ENCODE measurements at places on chromosomes 1 and 21.

GRCh38 chr1:14598007-14598497, 433 bp upstream of the KAZN start:
- peak; percentile 40 for DNase-seq

GRCh38 chr1:15243275-15244043, 3.6 kb upstream of the FHAD1 start:
- peak; percentile 38 for DNase-seq

GRCh38 chr1:230515451-230516145, 89.5 kb upstream of the PGBD5 start:
- DNase-seq: no peak

DNA sequence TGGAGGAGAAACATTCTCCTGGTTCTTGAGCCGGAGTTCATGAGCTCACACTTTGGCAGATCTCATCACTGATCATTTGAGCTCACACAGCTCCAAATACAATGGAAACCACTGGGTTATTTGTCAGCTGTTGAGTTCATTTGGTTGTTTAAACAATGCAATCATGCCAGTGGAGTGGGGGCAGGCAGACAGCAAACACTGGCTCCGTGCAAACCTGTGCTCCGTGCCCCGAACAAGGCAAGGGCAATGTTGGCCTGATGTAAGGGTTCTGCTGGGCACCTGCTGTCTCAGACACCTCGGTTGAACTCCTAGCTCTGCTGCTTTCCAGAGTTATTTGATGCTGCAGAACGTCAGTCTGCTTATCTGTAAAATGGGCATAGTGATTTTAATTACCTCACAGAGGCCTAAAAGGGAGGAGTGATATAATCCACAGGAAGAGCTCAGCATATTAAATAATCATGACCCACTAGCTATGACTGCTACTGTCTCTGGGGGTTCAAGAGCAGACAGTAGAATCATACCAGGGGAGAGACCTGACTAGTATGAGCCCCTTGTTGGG, 20.0 kb upstream of the CLIC6 start:
- DNase-seq: no peak

DNA sequence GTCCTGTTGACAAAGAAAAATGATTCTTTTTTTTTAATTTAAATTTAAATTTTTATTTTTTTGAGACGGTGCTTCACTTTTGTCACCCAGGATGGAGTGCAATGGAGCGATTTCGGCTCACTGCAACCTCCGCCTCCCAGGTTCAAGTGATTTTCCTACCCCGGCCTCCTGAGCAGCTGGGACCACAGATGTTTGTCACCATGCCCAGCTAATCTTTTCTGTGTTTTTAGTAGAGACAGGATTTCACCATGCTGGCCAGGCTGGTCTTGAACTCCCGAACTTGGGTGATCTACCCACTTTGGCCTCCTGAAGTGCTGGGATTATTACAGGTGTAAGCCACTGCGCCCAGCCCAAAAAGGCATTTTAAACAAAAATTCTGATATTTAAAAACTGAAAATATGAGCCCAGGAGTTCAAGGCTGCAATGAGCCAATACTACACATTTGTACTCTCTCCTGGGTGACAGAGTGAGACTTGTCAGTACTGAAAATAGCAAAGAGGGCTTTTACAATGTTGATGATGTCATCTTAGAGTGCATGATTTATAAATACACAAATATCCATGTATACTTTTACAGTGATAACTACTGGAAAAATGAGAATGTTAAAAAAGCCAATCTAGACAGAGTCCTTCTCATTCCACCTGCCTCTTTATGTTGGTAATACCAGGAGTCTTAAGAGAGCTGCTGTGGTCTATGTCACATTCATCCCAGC, 56.0 kb upstream of the STUM start:
- no peak for DNase-seq

DNA sequence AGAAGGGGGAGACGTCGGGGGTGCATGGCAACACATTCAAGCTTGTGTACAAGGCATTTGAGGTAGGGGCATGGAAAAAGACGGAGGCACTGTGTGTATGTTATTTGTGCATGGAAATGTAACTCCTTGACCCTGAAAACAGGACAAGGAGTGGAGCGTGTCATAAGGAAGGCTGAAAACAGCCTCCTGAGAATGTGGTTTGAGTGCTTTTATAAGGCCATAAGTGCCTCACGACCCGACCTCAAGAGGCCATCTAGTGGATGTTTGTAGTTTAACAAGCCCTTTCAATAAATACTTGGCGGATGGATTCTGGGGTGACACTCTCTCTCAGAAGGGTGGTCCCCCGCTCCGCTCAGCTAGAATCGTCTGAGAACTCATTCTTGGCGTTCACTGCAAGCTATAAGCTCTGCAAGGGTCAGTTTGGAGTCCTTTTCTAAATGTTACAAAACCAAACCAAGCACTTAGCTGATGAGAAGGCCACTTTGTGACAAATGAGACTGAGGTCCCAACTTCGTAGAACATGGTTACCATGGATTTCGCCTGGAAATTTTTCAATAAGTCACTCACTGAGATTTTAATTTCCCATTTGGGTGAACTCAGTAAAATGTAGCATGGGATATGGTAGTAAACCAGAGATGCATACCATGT, 38.8 kb upstream of the CLCA4 start:
- DNase-seq: no peak

DNA sequence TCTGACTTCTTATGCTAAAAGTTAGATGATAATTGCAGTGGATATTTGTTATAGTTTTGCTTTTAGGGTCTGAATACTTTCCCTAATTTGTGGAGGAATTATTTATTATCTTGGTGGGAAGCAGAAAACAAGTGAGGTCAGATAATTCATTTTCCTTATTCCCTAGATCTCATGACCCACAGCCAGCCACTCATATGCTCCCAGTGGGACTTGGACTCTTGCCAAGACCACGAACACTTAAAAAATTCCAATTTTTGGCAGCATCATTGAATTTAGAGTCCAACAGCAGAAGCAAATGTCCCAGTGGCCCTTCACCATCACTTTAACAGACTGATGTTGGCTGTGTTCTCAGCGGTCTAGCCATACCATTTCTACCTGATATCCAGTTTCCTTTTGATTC, 204.2 kb downstream of the HMCN1 start:
- DNase-seq: no peak

DNA sequence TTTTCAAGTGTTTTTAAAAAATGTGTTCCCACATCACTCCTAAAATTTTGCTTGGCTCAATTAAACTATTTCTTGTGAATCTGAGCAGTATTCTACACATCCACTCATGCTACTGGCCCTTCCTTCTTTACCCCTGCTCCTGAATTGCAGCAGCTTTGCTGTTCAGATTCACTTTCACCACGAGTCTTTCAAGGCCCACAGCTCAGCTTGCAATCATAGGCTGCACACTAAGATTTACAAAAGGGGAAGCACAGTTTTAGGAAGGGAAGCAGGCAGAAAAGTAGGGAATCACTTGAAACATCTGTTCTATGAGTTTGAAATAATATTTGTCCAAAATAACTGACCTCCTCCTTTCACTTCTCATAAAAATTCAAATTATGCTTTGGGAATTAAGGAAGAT, 70.9 kb upstream of the EDEM3 start:
- no peak for DNase-seq

- DNase-seq: peak; percentile 23
Measured at GRCh38 chr1:242128951-242129502, 130.1 kb upstream of the MAP1LC3C start.

DNA sequence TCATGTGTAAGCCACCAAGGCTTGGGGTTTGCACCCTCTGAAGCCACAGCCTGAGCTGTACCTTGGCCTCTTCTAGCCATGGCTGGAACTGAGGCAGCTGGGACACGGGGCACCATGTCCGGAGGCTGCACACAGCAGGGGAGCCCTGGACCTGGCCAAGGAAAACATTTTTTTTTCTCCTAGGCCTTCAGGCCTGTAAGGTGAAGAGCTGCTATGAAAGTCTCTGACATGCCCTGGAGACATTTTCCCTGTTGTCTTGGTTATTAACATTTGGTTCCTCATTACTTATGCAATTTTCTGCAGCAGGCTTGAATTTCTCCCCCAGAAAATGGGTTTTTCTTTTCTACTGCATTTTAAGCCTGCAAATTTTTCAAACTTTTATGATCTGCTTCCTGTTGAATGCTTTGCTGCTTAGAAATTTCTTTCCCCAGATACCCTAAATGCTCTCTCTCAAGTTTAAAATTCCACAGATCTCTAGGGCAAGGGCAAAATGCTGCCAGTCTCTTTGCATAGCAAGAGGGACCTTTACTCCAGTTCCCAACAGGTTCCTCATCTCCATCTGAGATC, 295.8 kb downstream of the LTN1 start:
- no peak for DNase-seq

- DNase-seq: no peak
Measured at GRCh38 chr1:90370686-90371447, 346.2 kb downstream of the BARHL2 start.

- no peak for DNase-seq
Measured at GRCh38 chr1:160134791-160135572, 16.4 kb upstream of the ATP1A4 start.

DNA sequence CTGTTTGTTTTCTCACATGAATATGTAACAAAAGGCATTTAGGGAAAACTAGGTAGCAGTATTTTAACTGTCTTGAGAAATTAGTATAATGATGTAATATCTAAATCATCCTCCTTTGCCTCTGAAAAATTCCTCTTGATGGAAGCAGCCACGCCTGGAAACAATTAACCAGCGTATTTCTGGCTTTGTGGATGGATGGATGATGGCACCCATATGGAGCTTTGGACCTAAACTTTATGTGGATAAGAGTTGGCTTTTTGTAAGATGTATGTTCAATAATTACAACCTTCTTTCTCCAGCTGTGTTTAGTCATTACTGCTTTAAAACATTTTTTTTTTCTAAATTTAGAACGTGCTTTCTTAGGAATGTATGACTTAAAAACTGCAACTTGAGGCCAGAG, 12.7 kb downstream of the CDCA8 start:
- no peak for DNase-seq

DNA sequence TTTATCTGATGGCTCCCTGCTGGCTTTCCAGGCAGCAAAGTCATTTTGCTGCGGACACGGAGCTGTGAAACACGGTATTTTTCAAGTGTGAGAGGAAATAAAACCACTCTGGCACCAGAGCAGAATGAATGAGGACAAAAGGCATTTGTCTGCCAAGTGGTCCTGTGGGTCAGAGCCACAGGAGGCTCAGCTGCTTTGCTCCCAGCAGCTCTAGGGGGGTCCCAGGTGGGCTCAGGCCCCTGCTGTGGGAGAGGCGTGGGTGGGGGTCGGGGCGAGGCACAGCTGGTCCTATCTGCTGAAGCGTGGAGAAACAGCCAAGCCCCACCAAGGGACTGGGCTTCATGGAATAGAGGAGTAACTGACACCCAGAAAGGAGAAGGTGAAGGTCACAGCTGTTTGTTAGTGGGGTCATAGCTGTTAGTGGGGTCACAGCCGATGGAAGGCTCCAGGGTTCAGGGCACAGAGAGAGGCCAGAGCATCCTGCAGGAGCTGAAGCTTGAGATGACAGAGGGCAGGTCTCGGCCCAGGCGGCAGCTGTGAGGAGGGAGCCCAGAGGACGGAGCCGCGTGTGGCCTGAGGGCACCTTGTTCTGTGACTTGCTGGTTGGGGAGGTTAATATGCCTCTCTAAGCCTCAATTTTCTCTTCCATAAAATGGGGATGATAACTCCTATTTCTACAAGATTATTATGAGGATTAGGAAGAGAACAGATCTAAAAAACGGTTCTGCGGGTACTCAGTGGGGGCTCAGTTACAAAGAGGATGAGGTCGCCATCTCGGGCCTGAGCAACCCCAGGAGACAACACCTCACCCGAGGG, 7.1 kb downstream of the KIF17 start:
- DNase-seq: no peak

DNA sequence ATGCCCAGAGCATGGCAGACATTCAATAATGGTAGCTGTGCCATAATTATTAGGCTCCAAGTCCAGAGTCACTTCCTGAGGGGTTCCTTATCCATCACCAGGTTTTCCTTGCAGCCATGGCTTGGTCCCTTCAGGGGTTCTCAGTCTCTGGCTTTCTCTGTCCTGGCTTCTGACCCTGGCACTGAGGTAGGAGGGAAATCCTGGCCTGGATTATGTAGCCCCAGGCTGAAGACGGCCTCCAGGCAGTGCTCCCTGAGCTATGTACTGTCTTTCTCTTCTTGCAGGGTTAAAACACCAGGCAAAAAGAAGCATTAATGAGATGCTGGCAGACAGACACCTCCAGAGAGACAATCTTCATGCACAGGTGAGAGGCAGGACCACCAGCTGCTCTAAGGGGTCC, 9.5 kb upstream of the PADI3 start:
- peak; percentile 75 for DNase-seq

- no peak for DNase-seq
Measured at GRCh38 chr1:43547538-43548072, 16.9 kb downstream of the PTPRF start.

DNA sequence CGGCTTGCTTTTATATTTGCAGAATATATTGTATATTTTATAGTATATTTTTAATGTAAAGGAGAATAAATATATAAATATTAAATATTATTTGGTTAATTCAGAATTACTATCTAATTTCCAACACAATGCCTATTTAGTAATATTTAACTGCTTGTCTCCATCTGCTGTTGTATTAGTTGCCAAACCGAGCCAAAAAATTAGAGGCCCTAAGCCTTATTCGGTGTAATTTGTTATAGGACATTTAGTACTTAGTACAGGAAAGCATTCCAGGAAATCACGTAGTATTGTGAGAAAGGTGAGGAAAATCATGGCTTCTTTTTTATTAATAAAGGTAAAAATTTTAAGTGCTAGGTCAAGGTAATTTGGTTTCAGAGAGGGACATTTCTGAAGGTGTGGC, 93.8 kb downstream of the DNM3 start:
- DNase-seq: no peak

DNA sequence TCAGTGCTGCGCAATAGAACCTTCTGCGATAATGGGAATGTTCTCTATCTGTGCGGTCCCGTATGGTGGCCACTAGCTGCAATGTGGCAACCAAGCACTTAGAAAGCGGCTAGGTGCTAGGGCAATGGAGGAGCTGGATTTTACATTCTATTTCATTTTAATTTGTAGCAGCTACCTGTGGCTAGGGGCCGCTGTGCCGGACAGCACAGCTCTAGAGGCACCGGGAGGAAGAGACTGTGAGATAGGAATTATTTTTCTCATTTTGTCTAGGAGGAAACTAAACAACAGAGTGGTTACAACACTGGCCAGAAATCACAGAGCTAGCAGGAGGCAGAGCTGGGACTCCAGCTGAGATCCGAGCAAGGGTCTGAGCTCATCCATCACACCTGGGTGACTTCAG, 130.6 kb upstream of the CD34 start:
- DNase-seq: no peak

GRCh38 chr1:117143871-117144270, 22.3 kb upstream of the TRIM45 start:
- no peak for DNase-seq

DNA sequence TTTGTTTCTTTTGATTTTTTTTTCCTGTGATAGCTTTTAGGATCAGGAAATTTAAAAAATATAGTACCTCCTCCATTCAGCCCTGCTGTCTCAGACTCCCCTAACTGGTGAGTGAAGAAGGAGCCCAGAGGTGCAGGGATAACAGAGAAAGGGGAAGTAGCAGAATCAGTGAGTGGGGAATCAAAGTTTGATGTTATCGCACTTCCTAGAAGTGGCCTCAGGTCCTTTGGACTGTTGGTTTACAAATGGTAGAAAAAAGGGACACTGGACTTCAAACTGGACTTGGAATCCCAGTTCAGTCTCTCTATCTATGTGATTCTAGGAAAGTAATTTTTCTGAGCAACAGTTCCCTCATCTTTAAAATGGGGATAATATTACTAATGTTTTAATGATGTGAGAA, 99.5 kb downstream of the FGGY start:
- DNase-seq: no peak
